Hippocampal formation (tissue), 2 donors: ENCODE measurements at places on chromosomes 3 and 15.

- no peak for DNase-seq
These were observed 32.6 kb downstream of the PRKCD start for GRCh38 chr3:53193466-53194209.

- DNase-seq, result no peak
These were observed 902.9 kb downstream of the EPHA3 start for GRCh38 chr3:90010341-90010740.

- DNase-seq, result no peak
These were observed 1.4 kb downstream of the CEMIP start for GRCh38 chr15:80780416-80781221.

DNA sequence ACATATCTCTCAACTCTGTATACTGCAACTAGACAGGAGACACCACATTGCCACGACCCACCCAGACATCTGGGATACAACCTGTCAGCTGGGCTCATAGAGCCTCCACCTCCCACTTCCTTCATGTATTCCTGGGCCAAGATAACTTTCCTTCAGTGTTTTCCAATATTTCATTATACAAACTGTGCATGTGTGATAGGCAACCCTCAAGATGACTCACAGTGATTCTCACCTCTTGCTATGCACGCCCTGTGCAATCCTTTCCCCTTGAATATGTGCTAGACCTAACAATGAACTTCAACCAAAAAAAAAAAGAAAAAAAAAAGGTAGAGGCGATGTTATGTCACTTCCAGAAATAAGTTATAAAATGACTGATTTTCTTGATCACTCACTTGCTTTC, 138.0 kb upstream of the ALCAM start:
- no peak for DNase-seq

- no peak for DNase-seq
These were observed 33.2 kb downstream of the SLC25A26 start for GRCh38 chr3:66253790-66254620.

GRCh38 chr15:72272997-72273352, 621 bp upstream of the PARP6 start:
- no peak for DNase-seq

- DNase-seq, result no peak
These were observed 72.1 kb upstream of the PLAAT1 start for GRCh38 chr3:193168931-193169330.

GRCh38 chr3:150602426-150603152, 532 bp upstream of the SELENOT start:
- DNase-seq, result no peak

- DNase-seq, result no peak
These were observed 21.1 kb downstream of the IL1RAP start for GRCh38 chr3:190534986-190535385.

DNA sequence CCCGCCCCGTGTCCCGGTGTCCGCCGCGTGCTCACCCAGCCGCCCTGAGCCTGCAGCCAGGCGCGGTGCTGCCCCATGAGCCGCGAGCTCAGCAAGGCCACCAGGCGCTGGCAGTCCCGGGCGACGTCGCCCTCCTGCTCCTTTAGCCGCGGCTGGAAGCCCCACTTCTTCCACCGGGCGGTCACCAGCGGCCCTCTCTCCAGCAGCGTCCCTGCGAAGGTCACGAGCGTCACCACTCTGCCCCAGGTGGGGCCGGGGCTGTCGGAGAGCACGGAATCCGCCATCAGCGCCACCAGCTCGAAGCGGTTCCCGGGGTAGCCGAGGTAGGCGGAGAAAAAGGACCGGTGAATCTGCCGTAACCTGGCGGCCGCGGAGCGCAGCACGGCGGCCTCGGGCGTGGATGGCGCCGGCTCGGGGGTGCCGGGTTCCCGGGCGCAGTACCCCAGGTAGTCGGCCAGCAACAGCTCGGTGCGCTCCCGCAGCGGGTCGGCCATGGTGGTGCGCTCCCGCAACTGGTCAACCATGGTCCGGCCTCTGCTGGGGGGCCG, 298 bp downstream of the BCL2L10 start:
- no peak for DNase-seq

DNA sequence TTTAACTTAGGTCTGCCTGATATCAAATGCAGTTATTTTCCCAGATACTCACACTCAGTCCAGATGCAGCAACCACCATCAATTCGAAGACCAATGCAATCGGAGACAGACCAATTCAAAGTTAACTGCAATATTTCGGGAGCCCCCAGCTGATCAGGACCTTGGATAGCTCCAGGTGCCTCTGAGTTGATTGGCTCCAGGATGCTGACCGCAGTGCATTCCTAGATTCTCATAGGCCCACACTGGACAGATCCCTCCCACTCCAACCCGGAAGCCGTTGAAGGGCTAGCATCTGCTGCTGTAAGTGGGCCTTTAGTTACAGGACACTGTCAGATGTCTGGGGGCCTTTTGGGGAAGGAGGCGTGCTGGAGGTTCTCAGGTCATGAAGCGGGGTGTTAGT, 89.5 kb upstream of the ATP2B2 start:
- no peak for DNase-seq

DNA sequence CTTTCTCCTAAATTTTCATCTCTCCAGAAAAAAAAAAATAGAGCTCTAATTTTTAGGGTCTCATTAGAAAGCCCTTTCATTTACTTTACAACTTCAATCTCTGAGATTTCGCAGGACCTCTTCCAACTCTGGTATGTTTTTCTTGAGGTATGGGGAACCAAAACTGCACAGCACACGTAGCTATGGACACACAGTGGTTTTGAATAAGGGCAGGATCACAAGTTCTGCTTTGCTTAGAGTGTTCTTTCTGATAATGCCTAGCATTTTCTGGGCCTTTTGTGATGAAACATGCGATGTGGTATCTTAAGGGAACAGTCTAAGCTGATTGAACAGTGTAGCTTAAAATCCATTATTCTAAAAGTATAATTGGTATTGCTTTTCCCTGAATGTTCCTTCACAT, 25.3 kb downstream of the ZNF592 start:
- DNase-seq, result no peak

- DNase-seq, result no peak
These were observed 93.7 kb upstream of the BOC start for GRCh38 chr3:113117511-113118234.

GRCh38 chr15:100400996-100401395, 59.2 kb upstream of the ADAMTS17 start:
- no peak for DNase-seq

DNA sequence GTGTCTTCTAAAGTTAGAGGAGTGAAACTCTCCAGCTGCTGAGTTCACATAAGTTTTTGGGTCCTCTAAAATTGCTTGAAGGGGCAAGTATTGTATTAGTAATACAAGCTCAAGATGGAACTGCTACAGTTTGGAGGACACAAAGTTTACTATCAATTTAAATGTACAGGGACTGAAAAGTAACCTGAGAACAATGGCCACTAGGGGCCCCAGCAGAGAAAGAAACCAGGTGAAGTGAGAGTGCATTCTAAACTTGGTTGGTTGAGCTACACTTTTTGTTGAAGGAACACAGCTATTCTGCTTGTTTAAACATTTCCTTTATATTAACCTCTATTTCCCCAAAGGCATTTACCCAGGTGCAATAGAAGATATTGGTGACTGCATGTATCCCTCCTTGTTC, 755.5 kb downstream of the GBE1 start:
- no peak for DNase-seq

GRCh38 chr3:170780471-170780870, 89.5 kb downstream of the RPL22L1 start:
- no peak for DNase-seq

GRCh38 chr3:100489118-100489517, 3.3 kb upstream of the TMEM45A start:
- no peak for DNase-seq

DNA sequence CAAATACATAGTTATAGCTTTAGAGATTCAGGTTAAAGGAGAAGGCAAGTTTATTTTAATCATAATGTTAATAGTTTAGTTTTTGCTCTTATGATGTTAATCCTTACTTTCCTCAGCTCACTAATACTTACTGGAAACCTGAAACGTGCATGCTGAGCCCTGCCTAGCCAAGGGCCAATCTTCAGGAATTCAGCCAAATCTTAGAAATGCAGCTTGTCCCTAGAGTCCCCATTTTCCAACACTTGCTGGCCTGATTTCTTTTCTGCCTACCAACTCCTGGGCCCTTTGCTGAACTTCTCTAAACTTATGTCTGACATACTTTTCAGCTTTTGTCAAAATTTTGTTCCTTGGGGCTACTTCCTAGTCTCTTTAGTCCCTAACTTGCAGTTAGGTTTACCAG, 22.8 kb downstream of the BCHE start:
- DNase-seq, result no peak
